ENCODE measurements at places on chromosomes 3 and 15. TPM values are rescaled to one million over a fixed set of nuclear protein-coding genes. Genes with fewer than 3 reads are reported as not detected.

DNA sequence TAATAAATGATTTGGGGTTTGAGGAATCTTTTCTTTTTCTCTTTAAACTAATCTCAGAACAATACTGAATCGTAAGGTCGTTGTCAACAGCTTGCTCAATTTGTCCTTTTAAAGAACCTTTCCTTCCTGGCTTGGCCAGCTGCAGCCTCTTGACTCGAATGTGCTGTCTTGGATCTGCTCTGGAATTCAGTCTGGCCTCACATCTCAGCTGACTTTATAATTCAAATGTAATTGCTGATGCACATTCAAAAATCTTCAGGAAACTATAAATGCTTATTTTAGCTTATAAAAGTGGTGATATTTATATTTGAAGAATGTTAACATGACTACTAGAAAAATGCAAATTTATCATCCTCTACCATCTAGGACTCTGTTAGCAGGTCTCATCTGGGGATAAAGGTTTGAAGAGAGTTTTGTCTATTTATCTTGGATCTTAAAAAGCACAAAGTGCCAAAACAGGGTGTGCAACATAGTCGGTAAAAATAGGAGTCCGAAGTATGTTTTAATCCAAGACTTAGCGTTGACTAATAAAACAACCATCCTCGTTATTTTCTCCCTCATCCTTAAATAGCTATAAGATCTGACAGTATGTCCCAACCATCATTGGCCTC is 1035.2 kb downstream of the MCTP2 start:
- peak overlapping the region; percentile 91 for H3K27ac ChIP-seq
- no peaks in the 10 kb centered on the region for H3K27me3 ChIP-seq
- no peak for DNase-seq
- peaks cover 5% of the 10 kb centered on the region for H3K4me1 ChIP-seq
- H3K36me3 ChIP-seq = no peaks in the 10 kb centered on the region

DNA sequence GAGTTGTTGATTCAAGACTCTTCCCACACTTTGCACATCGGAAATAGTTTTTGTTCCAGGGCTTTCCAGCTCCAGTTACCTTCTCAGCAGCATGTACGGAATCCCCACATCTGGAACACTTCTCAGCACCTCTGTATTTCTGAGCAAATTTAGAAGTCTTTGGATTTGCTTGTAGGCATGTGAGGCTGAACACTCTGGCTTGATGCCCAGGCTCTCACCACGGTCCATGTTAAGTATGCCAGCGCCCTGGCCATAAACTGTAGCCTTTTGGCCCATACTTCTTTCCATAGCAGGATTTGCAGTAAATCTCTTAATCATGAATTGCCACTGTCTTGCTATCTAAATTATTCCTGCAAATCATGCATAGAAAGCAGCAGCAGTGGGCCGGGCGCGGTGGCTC is 24.4 kb downstream of the ATP2C1 start:
- DNase-seq = no peak
- H3K4me3 ChIP-seq = no peak overlapping the region
- H3K27me3 ChIP-seq = no peaks in the 10 kb centered on the region
- H3K36me3 ChIP-seq = no peaks in the 10 kb centered on the region

DNA sequence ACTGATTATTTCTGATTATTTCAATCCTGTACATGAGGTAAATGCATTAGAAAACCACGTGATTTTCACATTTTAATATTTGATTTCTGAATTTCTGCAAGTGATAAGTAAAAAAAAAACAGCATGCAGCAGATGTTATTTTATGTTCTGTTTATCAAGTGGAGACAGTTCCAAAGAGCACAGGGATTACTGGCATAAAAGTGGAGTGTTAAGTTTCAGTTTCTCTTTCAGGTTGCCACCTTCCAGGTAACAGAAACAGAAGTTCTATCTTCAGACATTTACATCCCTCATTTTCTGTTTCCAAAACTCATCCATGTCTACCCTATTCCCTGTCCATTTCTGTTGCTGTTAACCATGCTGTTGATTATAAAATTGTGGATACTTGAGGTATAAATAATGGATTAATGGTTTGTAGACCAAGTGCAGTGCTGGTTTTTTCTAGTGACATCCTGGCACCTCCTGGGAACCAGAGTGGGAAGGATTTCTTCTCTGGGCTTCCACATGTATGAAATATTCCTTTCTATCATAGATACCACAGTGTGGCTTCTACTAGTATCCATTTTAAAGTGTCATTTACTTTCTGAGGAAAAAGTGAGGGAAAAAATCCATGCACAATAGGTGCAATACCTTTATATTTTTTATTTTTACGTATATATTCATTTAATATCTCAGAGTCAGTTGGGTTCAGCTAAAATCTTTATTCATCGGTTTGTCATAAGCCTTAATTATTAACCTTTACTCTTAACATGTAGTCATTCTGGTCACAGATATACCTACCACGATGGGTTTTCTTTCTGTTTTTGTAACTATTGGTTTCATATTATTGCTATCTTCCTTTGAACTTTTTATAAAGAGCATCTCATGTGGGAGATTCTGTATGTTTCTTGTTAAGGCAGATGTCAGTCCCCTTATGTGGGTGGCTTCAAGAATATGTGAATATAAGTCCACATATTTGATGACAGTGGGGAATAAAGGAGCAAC is 1010.0 kb downstream of the SQOR start:
- H3K4me1 ChIP-seq = no peaks in the 10 kb centered on the region
- no peak for DNase-seq
- H3K36me3 ChIP-seq = no peaks in the 10 kb centered on the region
- H3K4me3 ChIP-seq = no peak overlapping the region
- no peak overlapping the region for H3K27ac ChIP-seq

ACTC1 gene
- 107 TPM for total RNA-seq

THSD4 gene
- 53.8 TPM for total RNA-seq
